Stimulated activated CD8-positive, alpha-beta memory T cell treated with anti-CD3 and anti-CD28 coated beads, Interleukin-4, amount 100 ng/mL, for 4 hours (primary cell): ENCODE measurements at places on chromosomes 7 and 10.

- no peak for DNase-seq
These were observed 86.1 kb upstream of the NPY start for GRCh38 chr7:24197852-24198251.

DNA sequence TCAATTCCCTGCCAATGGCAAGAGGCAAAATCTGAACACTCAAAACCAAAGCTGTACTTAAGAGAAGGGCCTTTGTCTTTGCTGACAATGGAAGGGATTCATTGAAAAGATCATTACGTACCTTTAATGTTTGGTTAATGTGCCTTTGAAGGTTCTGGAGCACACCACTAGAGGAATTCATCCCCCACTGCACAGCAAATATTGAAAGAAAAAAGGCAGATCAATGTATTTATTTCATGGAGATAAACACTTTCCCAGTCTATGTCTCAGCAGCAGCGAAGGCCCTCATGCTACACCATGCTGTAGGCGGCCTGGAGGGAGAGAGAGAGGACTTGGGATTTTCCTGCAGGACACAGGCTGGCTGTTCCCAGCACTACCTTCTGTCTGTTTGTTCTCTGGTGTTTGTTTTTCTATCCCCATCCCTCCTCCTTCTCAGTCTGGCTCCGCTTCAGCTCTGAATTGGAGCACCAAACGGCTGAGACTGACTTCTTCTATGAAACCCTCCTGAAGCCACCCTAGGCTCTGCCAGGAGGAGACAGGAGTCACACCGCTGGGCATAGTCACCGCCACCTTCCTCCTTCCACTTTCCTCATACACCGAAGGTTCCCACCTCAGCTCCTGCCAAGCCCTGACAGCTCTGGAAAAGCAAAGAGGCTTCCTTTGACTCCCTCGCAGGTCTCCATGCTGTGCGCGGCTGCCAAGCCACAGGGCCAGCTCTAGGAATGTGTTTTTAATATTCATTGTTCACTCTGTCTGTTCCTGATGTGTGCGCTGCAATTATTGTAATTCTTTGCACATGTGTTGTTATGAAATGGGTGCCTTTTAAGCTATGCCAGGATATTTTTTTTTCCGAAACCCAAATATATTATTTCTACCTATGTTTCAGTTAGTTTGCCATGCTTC, 301.5 kb downstream of the FZD1 start:
- no peak for DNase-seq

GRCh38 chr7:66697449-66698438, 42.8 kb upstream of the RABGEF1 start:
- no peak for DNase-seq

DNA sequence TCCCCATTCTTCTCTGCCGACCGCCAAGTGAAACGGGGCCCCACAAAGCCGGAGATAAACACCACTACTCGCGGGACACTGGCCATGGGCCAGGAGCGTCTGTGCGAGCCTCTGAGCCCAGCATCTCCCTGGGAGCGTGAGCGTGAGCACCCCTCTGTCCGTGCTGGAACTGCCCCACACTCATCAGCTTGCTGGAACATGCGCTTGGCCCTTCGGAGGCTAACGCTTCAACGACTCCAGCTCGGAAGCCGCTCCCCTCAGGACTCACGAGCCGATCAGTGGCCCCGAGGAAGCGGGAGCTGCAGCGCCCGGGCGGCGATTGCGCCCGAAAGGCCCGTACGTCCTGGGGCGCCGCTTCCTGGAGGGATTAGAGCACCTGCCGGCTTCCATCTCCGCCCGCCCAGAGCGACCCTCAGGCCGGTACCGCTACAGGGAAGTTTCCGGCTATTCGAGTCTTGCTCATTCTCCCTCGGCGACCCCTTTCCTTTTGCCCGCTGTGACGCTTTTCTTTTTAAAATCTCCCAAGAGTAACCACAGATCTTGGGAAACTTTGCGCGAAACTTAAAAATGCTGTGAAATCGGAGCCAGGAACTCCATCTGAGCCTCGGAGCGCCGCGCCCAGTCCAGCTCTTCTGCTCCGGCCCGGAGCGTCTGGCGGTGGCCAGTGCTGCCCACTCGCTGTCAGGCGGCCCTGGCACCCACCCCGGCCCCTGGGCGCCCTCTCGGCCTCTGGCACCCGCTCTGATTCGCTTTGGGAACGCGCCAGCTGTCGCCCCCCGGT, 1.0 kb downstream of the TLL2 start:
- DNase-seq = no peak

DNA sequence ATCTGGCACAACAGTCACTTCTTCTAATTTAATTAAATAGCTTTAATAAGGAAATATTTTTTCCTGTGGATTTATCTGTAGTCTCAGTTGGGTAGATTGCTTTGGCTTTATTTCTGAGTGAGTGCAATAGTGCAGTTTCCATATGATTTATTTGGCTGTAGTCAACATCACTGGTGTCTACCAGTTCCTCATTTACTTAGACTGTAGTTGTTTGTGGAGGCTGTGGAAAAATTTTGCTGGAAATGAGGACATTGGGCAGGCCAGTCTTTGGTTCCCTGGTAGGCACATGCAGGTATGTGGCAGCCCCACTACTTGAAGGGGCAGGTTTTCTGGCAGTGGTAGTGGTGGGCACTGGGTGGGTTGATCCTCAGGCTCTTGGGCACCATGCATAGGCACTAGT, 15.5 kb downstream of the TAS2R40 start:
- DNase-seq = no peak

- DNase-seq = no peak
These were observed 1183.9 kb upstream of the C7orf33 start for GRCh38 chr7:147406521-147407135.

GRCh38 chr10:31584876-31585275, 265.9 kb downstream of the ZEB1 start:
- no peak for DNase-seq

DNA sequence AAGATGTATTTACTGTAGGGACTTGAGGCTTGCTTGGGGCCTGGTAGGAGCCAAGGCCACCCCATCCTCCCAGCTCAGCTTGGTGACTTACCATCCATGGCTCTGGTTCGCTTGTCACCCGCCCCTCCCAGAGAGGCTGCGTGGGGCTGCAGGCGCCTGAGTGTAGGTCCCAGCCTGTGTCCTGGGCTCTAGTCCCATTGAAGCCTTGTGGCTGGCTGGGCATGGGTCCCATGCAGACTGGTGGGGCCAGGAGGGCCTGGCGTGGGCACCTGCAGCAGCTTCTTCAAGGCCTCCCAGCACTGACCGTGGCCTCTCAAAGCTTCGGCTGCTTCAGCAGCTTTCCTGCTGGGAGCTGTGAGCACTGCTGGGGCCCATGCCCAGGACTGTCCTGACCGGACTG, 118.1 kb downstream of the INPP5A start:
- DNase-seq = no peak

- DNase-seq = no peak
These were observed 636.8 kb downstream of the ETV1 start for GRCh38 chr7:13352677-13353076.

GRCh38 chr7:114481999-114482398, 67.4 kb downstream of the FOXP2 start:
- no peak for DNase-seq

GRCh38 chr7:31782411-31782991, 95.5 kb downstream of the PPP1R17 start:
- no peak for DNase-seq

DNA sequence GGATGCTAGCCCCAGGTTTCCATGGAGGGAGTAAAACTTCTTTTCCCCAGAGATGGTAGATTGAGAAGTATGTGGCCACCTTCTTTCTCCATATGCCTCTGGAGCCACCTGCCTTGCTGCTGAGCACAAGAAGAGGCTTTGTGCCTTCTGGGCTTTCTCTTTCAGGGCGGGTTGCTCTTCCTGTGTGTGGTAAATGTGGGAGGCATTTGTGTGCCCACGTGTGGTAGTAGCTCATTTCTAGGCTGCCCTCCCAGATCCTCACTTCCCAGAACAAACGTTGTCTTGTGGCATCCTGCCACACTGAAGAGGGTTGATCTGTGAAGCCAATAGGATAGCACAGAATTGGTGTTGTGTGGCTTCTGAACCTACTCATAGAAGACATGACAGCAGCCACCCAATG, 342.0 kb upstream of the PODXL start:
- DNase-seq = no peak

GRCh38 chr7:24201226-24201625, 82.8 kb upstream of the NPY start:
- DNase-seq = no peak

DNA sequence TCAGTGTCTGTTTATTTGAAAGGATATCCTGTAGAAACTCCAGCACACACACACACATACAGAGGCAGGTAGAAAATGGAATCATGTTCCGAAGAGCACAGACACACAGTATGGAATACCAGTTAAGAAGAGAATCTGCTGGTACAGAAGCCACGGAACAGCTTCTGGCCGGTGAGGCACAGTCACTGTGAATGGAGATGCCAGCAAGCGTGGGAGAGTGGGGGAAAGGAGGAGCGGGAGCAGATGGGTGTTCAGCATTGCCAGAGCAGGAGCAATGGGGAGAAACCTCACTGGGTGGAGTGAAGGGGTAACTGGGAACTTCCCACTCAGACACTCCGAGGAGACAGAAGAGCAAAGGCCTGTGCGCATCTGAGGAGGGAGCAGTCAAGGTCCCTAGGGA, 9.5 kb upstream of the IMPDH1 start:
- no peak for DNase-seq

DNA sequence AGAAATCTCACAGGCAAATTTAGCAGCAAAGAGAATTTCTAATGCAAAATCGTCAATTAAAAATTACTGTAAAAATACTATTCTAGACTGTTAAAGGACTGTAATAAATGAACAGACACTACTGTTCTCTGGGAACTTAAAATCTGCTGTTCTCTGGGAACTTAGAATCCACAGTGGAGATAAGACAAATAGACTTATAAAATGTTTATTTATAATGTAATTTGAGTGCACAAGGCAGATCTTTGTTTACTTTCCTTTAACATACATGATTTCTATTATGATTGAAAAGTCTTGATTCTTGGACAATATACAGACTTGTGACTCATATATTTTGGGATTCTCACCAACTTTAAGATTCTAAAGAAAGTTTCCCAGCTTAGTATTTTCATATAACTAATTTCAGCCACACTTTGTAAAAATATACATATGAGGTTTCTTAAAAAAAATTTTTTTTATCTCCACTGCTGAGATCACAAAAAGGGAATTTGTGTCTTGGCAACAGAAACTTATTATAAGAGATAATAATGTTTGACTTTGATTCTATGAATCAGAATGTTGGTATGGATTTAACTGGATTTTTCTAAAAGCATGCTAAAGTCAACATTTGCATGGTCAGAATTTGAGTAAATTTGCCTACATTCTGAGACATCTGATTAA, 166.3 kb upstream of the RHOBTB1 start:
- no peak for DNase-seq

DNA sequence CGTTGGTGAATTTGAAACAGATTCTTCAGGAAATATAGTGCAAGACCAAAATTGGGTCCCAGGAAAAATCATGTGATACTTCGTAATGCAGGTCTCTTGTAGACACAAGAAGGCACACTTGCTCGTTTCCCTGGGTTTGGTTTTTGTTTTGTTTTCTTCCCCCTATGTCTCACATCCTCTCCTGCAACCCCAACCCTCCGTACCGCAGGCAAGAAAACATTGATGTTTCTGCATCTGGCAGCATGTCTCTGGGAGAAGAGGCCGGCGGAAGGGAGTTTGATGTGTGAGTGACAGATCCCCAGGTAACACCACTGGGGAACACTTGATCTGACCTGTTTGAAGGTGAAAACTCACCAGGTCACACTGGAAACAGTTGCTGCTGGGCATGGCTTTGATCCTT, 718.5 kb downstream of the AUTS2 start:
- DNase-seq = no peak

GRCh38 chr7:139730746-139731612, 46.8 kb downstream of the HIPK2 start:
- no peak for DNase-seq

GRCh38 chr7:94633687-94634086, 22.2 kb downstream of the SGCE start:
- no peak for DNase-seq
